ENCODE measurements at places on chromosomes 11 and 22.

DNA sequence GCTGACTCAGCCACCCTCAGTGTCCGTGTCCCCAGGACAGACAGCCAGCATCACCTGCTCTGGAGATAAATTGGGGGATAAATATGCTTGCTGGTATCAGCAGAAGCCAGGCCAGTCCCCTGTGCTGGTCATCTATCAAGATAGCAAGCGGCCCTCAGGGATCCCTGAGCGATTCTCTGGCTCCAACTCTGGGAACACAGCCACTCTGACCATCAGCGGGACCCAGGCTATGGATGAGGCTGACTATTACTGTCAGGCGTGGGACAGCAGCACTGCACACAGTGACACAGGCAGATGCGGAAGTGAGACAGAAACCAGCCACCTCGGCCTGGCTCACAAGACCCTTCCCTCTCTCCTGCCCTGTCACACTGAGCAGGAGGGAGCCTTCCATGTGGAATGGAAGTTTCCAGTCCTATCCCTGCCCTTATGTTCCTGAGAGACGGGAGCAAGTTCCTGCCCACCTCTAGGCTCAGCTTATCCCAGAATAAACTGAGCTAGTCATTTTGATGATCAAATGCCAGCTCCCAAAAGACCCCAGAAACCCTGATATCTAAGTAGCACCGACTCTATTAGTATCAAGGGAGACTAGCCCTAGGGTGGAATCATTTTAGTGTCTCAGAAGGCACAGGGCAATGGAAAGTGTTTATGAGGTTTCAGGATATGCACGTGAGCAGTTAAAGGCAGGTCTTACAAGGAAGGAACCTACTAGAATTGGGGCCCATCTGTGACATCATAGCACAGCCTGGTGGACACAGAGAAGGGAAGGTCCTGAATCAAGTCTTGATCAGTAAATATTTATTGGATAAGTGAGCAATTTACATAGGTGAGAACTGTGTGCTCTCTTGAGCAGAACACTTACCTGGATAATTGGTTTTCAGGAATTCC is 6.3 kb upstream of the IGLL5 start:
- no peak overlapping the region for H3K4me3 ChIP-seq
- DNase-seq: no peak
- H3K36me3 ChIP-seq: no peaks in the 10 kb centered on the region
- no peaks in the 10 kb centered on the region for H3K27me3 ChIP-seq
- no peak overlapping the region for H3K27ac ChIP-seq

GRCh38 chr11:128921793-128922192 is 20.9 kb downstream of the TP53AIP1 start:
- no peaks in the 10 kb centered on the region for H3K36me3 ChIP-seq
- no peak overlapping the region for H3K27ac ChIP-seq
- DNase-seq: no peak
- no peak overlapping the region for H3K4me3 ChIP-seq
- H3K4me1 ChIP-seq: peaks cover 13% of the 10 kb centered on the region

DNA sequence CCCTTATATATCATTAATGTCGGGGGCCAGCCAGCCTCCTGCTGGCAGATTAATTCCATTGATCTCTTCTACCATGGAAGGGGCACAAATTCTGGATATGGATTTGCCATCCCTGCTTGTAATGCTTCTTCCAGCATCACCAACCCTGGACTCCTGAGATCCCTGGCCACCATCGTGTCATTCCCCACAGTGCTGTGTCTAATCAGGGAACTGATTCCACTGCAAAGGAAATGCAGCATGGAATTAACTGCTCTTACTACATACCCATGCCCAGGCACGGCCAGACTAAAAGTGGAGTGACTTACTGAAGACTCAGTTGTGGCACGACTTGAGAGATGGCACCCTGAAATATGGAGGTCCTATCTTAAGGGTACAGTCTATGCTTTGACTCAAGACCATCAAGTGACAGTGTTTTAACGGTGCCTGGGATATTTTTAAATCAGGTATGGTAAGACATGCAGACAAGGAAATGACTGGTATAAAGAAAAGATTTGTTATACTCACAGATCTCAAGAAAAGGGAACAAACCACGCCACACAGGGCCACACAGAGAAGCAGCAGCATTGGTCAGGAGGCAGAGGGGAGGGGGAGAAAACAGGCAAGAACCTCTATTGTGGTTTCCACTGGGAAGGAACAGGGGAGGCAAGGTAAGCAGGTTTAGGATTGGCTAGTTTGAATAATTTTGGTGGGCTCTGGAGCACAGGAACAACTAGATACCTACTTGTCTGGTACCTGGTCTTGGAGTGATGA is 65.1 kb downstream of the IGLL5 start:
- H3K27ac ChIP-seq: no peak overlapping the region
- no peaks in the 10 kb centered on the region for H3K4me1 ChIP-seq
- H3K27me3 ChIP-seq: no peaks in the 10 kb centered on the region
- H3K36me3 ChIP-seq: no peaks in the 10 kb centered on the region

GRCh38 chr11:64846998-64847666 is 2.7 kb upstream of the CDC42BPG start:
- H3K36me3 ChIP-seq: peaks cover 12% of the 10 kb centered on the region
- peaks cover 23% of the 10 kb centered on the region for H3K4me1 ChIP-seq
- DNase-seq: peak; percentile 95
- no peak overlapping the region for H3K27ac ChIP-seq
- H3K4me3 ChIP-seq: no peak overlapping the region
- peaks cover 14% of the 10 kb centered on the region for H3K27me3 ChIP-seq

GRCh38 chr22:50061141-50061823 is 3.2 kb upstream of the TTLL8 start:
- peaks cover 22% of the 10 kb centered on the region for H3K4me1 ChIP-seq
- DNase-seq: no peak
- H3K27me3 ChIP-seq: peaks cover 15% of the 10 kb centered on the region
- peaks cover 62% of the 10 kb centered on the region for H3K36me3 ChIP-seq

GRCh38 chr22:37907036-37907954 is 1.2 kb downstream of the MICALL1 start:
- peak overlapping the region; percentile 56 for H3K4me3 ChIP-seq
- DNase-seq: no peak

DNA sequence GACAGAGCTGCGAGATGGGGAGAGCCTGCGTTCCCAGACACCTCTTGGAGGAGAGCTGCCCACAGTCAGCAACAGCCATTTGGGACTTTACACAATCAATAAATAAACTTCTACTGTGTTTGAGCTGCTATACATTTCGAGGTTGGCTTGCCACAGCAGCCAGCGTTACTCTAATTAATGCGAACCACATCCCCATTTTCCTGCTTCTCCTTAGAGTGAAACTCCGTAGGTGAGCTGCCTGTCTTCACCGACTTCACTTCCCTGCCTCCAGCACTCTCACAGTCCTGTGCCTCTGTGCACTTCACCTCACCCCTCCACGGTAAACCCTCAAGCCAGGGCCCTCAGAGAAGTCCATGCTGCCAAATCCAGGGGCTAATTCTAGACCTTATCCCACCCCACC is 5.9 kb upstream of the SLC22A12 start:
- H3K4me1 ChIP-seq: peaks cover 14% of the 10 kb centered on the region
- no peak for DNase-seq
- H3K27ac ChIP-seq: no peak overlapping the region
- no peak overlapping the region for H3K4me3 ChIP-seq
- no peaks in the 10 kb centered on the region for H3K27me3 ChIP-seq

GRCh38 chr11:34226210-34226609 is 120.8 kb downstream of the NAT10 start:
- no peak overlapping the region for H3K27ac ChIP-seq
- H3K27me3 ChIP-seq: no peaks in the 10 kb centered on the region
- H3K4me3 ChIP-seq: no peak overlapping the region
- DNase-seq: no peak
- H3K4me1 ChIP-seq: peaks cover 16% of the 10 kb centered on the region
- H3K36me3 ChIP-seq: no peaks in the 10 kb centered on the region

GRCh38 chr22:17827466-17827865 is 53.2 kb upstream of the BID start:
- peaks cover 36% of the 10 kb centered on the region for H3K4me1 ChIP-seq
- peaks cover 94% of the 10 kb centered on the region for H3K36me3 ChIP-seq
- no peak overlapping the region for H3K27ac ChIP-seq
- DNase-seq: no peak

- DNase-seq: no peak
- H3K27me3 ChIP-seq: no peaks in the 10 kb centered on the region
- peaks cover 4% of the 10 kb centered on the region for H3K36me3 ChIP-seq
- H3K4me1 ChIP-seq: peaks cover 42% of the 10 kb centered on the region
These were observed 174.7 kb downstream of the IGLL1 start for GRCh38 chr22:23405366-23405851.

GRCh38 chr22:39896313-39896996 is 2.9 kb upstream of the ENTHD1 start:
- no peaks in the 10 kb centered on the region for H3K4me1 ChIP-seq
- no peak overlapping the region for H3K27ac ChIP-seq
- no peak for DNase-seq
- H3K36me3 ChIP-seq: no peaks in the 10 kb centered on the region
- peaks cover 2% of the 10 kb centered on the region for H3K27me3 ChIP-seq

- peaks cover 26% of the 10 kb centered on the region for H3K4me1 ChIP-seq
- peak; percentile 75 for DNase-seq
These were observed 359.2 kb downstream of the BUD13 start for GRCh38 chr11:116413301-116414242.

GRCh38 chr11:78449866-78450265 is 32.2 kb upstream of the GAB2 start:
- H3K27me3 ChIP-seq: no peaks in the 10 kb centered on the region
- no peak for DNase-seq
- no peaks in the 10 kb centered on the region for H3K36me3 ChIP-seq
- no peaks in the 10 kb centered on the region for H3K4me1 ChIP-seq
- no peak overlapping the region for H3K4me3 ChIP-seq

All from spinal cord (tissue), 10 donors.